ENCODE measurements at places on chromosomes 7 and 10.

GRCh38 chr10:89481662-89482061 is 53.7 kb downstream of the SLC16A12 start:
- no peak for DNase-seq

DNA sequence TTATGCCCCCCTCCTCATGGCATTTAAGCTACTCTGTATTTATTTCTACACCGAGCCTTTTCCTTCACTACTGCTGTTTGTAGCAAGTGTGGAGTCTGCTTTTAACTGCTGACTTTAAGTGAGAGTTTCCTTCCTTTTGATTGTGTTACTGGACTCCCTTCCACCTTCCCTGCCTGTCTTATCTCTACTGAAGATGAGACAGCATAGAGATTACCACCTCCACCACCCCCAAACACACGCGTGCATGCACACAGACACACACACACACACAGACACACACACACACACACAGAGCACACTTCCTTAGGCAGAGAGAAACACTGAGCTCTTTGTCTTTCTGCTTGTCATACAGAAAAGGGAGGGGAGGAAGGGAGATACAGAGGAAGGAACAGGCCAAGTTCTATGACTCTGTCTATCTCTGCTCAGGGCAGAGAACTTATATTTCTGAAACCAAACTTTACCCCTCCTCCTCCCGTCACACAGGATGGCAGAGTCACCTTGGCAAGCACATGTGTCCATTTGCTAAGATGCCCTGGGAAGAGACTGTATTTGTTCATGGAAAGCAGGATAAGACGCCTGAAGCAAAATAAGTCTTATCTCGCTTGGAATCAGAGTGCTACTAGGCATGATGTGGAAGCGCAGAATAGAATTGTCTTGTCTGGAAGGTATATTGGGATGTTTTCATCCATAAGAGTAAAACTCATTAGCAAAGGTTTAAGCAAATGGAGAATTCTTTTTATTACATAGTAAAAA is 81.8 kb upstream of the CAV2 start:
- no peak for DNase-seq

GRCh38 chr10:8130973-8131911 is 76.8 kb downstream of the GATA3 start:
- DNase-seq = no peak

GRCh38 chr7:30897770-30898169 is 13.9 kb upstream of the AQP1 start:
- DNase-seq = no peak

- no peak for DNase-seq
These were observed 493.9 kb downstream of the PLXNA4 start for GRCh38 chr7:132082394-132082793.

- no peak for DNase-seq
These were observed 256.9 kb upstream of the MTPN start for GRCh38 chr7:136234040-136234439.

DNA sequence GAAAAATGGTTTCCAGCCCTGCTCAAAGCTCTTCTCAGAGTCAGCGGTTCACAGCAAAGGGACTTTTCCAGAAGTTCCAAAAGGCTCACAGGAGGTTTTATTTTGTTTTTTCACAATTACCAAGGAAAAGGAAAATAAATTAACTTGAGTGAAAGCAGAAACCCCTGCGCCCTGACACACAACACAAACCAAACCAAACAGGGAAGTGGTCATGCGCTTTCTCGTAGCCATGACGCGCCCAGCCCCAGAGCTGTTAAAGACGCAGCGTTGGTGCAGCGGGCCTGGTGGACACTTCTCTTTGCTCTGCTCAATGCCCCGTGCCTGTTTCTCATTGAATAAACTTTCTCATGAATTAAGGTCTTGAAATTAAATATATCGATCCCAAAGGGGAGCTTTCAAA is 134.4 kb upstream of the LYZL2 start:
- DNase-seq = no peak
